Stimulated activated CD8-positive, alpha-beta memory T cell treated with anti-CD3 and anti-CD28 coated beads, Interleukin-2, amount 100 ng/mL, for 48 hours (primary cell): ENCODE measurements at places on chromosomes 7 and 10.

DNA sequence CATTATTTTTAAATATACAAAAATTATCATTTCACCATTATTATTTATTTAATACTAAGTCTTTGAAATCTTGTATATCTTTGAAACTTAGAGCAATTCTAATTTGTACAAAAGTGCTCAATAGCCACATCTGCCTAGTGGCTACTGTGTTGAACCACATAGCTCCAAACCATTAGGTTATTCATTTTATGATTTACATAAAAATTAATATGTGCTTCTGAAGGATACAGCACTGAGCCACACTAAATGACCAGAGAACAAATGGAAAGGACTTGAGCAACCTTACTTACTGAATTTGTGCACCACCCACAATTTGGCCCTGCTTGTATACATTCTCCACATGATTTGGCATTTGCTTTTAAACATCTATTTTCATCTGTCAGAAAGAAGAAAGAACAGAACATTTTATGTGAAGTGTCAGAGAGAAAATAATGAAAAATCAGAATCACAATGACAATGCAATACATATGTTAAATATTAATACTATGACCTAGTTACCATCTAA is 25.8 kb downstream of the ITGB1 start:
- DNase-seq = no peak

- DNase-seq = no peak
Measured at GRCh38 chr7:2611401-2611800, 20.4 kb upstream of the TTYH3 start.

DNA sequence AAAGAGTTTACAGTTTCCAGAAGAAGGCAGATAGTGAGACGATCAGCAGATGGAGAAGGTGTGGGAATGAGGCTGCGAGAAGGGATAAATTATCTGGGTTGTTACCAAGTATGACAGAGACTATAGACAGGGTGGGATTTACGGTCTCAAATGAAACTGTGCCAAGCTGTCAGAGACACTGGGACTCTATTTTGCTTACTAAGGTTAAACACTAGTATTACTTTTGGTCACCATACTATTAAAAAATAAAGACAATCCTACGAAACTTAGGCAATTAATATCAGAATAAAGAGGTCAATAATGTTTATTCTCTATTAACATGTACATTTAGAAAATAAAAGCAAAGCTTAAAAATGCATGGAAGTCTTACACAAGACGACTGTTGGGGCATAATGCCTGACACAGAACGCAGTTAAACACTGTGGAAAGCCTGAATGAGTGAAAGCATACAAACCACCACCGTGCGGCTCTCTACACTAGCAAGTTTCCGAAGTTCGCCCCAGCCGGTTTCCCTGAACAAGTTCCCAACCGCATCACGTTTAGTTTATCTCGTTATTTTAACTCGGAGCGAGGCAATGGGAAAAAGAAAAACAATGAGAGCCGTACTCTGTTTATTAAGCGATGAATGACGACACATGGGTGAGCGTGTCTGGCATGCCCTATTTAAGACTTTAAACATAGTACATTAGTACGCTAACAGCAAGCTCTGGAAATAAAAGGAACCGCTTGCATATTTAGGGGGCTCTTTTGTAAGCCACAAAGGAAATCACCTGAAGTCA is 909 bp upstream of the CC2D2B start:
- DNase-seq = peak; percentile 3

DNA sequence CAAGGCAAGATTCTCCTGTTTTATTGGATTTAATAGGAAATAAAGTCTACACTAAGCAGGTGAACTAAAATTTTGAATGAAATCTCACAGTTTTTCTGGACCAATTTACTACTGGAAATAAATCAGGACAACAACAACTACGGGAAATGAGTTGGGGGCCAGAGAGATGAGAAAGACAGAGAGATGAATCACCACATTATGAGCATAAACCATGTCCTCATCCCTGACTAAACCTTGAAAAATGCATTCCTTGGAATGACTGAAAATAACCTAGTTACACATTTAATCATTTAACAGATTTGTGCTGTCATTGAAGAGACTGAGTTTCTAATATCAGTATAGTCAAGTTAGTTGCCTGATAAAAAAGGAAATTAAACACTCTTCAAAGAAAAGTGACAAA is 608.4 kb upstream of the KCND2 start:
- no peak for DNase-seq

DNA sequence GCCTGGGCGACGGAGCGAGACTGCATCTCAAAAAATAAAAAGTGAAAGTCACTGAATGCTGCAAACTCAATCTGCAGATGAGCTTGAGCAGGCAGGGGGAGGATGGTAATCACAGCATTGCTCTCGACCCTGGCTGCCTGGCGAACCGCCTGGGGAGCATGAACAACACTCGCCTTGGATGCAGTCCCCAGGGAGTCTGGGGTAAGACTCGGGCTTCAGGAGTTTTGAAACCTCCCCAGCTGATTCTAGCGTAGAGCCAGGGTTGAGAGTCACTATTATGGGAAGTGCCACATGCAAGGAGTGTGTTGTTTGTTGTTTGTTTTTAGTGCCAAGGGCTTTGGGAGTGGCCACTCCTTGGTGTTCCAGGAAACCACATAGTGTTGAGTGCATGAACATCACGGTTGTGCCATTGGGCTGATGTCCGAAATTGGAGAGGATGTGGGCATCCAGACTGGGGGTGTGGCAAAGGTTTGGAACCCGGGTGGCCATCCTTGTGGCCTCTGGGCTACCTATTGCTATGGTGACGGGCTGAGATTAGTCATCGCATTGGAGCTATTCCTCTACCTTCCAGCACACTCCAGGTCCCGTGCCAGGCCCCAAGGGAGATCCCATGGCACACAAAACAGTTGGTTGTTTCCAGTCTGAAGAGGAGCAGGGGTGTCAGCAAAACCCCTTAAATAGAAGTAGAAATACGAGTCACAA is 92.6 kb downstream of the RGS10 start:
- no peak for DNase-seq

- DNase-seq = no peak
Measured at GRCh38 chr10:128161031-128161430, 34.8 kb upstream of the MKI67 start.

DNA sequence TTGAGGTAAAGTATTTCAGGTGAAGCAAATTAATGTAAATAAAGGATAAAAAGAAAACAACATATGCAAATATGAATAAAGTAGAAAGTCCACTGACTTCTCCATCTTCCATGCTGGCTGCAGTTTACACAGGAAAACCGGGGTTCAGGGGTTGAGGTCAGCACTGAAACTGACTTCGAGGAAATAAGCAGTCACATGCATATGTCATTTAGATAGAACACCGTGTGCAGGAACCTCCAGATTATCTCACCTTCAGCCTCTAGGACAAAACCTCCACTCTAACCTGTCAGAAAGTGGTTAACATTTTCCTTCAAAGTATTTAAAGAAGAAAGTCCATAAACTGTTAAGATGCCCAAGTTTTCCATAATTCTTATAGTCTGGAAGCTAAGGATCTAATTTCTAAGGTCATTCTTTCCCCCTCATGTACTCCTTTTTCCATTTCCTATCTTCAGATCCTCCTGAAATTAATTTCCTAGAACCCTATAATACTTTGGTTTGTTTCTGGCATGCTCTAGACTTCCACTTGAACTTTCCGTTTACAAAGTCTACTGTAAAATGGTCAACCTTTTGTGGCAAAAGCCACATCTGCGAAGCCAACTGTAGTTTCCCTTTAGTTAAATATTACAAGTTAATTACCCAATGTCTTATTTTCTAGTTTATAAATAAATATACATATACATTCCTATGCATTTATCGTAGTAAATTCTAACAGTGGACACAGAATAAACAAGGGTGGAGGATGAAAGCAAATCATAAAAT is 173.3 kb downstream of the RAPGEF5 start:
- no peak for DNase-seq

DNA sequence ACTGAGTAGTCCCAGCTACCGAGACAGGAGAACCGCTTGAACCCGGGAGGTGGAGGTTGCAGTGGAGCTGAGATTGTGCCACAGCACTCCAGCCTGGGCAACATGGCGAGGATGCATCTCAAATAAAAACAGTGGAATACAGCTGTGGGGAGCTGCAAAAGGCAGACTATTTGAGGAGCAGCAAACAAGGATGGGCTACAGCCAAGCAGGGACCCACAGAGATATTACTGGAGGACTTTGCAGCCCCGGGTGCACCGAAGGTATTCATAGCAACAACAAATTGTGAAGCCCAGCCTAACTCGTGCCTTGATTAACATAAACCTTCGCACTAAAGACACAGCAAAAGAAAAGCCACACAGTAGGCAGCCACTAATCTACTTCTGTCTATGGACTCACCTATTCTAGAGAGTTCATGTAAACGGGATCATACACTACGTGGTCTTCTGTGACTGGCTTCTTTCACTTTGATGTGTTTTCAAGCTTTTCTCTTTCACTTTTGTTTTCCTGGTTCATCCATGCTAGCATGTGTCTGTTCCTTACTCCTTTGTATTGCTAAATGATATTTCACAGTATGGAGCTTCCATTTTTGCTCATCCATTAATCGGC is 34.0 kb downstream of the PODXL start:
- no peak for DNase-seq

- no peak for DNase-seq
Measured at GRCh38 chr7:1219498-1219897, 13.2 kb upstream of the UNCX start.

GRCh38 chr10:60006062-60006461 is 99.7 kb upstream of the CCDC6 start:
- DNase-seq = no peak
